H1 (cell line): ENCODE measurements at places on chromosomes 12 and 14.
A peak's percentile ranks its signal among the peaks of the same experiment; 100 is the strongest.

DNA sequence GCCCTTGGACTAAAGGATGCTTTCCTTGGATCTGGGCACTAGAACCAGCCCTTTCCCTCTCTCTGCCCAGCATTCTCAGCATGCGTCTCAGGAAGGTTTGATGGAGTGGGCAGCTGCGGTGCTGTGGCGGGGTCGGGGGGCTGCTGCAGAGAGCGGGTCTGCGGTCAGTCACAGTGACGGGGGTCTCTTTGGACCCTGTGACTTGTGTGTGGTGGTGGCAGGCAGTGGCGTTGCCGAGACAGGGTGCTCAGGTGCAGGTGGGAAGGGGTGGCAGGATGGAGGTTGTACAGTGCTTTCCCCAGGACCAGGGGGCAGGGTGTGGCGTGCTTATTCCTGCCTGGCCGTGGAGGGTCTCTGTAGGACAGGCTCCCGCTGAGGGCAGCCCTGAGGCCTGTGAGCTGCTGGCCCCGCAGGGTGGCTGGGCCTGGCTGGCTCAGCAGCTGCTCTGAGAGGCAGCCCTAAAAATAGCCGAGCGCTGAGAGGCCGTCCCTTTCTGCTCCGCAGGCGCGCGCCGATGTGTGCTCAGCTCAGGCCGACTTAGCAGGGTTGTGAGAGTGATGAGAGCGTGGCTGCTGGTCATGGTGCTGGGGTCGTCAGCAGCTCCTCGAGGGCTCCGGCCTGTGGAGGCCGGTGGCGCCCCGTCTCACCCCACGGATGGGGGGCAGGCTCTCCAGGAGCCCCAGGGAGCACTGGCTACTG is 9.7 kb downstream of the PACS2 start:
- H3K36me3 ChIP-seq: no peaks in the 10 kb centered on the region
- no peak overlapping the region for H3K27ac ChIP-seq
- peaks cover 39% of the 10 kb centered on the region for H3K4me1 ChIP-seq
- no peaks in the 10 kb centered on the region for H3K27me3 ChIP-seq
- no peak overlapping the region for H3K4me3 ChIP-seq

DNA sequence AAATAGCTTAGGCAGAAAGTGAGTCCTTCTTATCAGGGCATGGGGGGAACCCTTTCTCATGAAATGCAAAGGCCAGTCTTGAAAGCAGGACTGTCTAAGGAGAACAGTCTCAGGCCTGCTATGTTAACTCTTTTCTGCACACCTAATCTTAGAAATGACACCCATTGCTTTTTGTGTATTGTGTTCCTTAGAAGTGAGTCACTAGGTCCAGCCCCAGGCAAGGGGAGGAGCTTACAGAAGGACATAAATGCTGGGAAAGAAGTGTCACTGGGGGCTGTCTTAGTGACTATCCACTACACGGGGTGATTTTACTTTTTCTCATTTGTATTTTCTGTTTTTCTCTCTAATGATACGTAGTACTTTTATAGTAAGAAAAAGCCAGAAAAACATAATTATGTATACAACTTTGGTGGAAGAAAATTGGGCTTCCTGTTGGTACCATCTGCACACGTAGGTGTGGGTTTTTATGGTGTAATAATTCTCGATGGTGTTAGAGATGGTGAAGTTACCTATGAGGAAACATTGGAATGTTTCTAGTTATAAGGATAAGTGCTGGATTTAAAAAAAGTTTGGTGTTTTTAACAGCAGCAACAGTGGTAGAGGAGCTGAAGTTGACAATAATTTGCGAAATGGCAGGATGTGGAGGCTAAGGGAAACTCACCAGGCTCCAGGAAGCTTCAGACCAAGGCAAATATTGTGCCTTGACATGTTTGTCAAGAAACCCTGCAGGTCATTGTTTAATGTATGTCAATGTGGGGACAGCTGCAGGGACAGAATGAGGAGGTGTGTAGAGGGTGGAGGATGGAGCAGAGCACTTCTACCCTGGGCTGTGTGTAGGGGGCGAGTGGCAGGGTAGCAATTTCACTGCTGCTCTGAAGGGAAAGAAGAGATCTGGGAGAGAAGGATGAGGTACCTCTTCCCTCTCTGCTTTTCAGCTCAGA is 214.9 kb downstream of the KTN1 start:
- DNase-seq: no peak
- H3K4me1 ChIP-seq: peaks cover 14% of the 10 kb centered on the region

DNA sequence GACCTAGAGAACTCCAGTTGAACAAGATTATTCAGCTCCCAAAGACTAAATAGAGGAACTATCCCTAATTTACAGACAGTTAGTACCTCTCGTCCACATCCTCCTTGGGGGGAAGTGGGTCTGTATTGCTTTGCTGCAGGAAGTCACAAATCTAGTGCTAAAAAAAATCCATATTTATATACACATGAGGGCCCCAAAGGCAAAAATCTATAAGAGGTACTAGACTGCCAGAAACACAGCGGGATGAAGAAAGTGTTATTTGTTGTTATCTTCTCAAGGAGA is 190.1 kb downstream of the TTC8 start:
- no peak overlapping the region for H3K27ac ChIP-seq
- no peaks in the 10 kb centered on the region for H3K36me3 ChIP-seq
- no peaks in the 10 kb centered on the region for H3K4me1 ChIP-seq

GRCh38 chr12:5593086-5593485 is 161.2 kb downstream of the NTF3 start:
- no peaks in the 10 kb centered on the region for H3K36me3 ChIP-seq
- H3K27me3 ChIP-seq: no peaks in the 10 kb centered on the region
- H3K4me3 ChIP-seq: no peak overlapping the region
- no peak for DNase-seq
- no peak overlapping the region for H3K27ac ChIP-seq

- DNase-seq: no peak
- no peaks in the 10 kb centered on the region for H3K4me1 ChIP-seq
- H3K4me3 ChIP-seq: no peak overlapping the region
- no peak overlapping the region for H3K27ac ChIP-seq
- no peaks in the 10 kb centered on the region for H3K27me3 ChIP-seq
These were observed 78.9 kb downstream of the PLEKHA5 start for GRCh38 chr12:19208456-19208855.

DNA sequence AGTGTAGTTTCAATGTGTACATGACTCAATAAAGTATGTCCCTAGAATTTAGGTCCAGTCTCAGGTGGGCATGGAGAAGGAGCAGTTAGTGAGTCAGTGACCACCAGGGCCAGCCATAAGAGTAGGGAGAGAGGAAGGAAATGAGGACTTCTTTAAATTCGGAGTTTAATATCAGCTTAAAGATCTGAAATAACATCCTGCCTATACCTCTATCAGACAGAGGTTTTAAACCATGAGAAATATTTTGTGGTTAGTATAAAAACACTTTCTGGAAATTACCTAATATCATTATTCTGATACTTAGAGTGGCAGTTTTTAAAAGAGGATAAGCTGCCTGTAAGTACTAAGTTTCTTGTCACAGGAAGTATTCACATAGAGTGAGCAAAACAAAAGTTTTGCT is 61.7 kb upstream of the ST8SIA1 start:
- no peak overlapping the region for H3K4me3 ChIP-seq
- no peaks in the 10 kb centered on the region for H3K36me3 ChIP-seq
- no peaks in the 10 kb centered on the region for H3K4me1 ChIP-seq
- H3K27ac ChIP-seq: no peak overlapping the region
- no peak for DNase-seq

- no peak overlapping the region for H3K4me3 ChIP-seq
- DNase-seq: no peak
- H3K4me1 ChIP-seq: peaks cover 3% of the 10 kb centered on the region
These were observed 93.0 kb upstream of the TMPO start for GRCh38 chr12:98422359-98422758.

DNA sequence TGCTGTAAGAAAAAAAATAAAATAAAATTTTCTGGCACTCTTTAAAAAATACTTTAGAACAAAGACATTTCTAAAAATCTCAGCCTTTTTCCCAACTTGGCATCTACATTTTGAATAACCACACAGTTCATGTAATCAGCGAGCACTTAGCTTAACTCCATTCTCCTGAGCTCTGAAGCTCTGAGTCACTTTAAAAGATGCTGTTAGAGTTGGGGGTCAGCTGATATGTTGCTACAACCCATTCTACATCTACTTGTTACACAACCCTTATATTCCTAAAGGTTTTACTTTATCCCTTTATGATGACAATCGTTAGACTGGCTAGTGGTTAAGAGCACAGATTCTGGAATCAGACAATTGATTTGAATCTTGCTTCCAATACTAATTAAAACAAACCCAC is 48.3 kb downstream of the SLC41A2 start:
- H3K27ac ChIP-seq: no peak overlapping the region
- no peaks in the 10 kb centered on the region for H3K36me3 ChIP-seq
- DNase-seq: no peak
- no peak overlapping the region for H3K4me3 ChIP-seq

- H3K4me3 ChIP-seq: no peak overlapping the region
- no peak overlapping the region for H3K27ac ChIP-seq
- H3K4me1 ChIP-seq: peaks cover 16% of the 10 kb centered on the region
- H3K27me3 ChIP-seq: no peaks in the 10 kb centered on the region; the same call in 1 of the 2 replicates
- DNase-seq: no peak
- no peaks in the 10 kb centered on the region for H3K36me3 ChIP-seq
These were observed 3.7 kb downstream of the BIN2 start for GRCh38 chr12:51320311-51320694.

DNA sequence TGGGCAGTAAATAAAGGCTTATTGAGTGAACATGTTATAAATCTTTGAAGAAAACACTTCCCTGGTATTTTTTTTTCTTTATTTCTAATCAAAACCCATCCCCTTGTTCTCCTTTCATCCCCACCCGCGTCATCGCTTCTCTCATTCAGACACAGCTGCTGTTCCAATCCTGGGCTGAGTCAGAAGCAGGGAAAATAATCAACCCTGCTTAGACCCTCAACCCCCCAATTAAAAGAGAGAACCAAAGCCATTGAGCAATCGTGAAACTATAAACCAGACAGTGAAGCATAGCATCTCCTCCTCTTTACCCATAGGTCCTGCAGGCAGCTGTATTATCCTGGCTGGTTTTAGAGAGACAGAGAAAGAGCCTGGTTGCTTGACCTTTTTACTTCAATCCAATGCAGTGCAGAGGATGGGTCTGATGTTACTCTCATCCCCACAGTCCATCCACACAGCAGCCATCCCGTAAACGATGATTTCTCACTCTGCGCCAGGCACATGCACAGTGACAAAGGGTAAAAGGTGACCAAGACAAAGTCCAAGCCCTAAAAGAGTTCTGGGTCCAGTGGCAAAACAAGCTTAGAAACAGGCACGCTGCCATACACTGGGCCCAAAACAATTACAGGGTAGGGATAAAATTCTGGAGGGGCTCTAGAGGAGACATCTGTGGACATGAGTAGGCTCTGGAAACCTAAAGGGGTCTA is 238.3 kb downstream of the GALC start:
- no peaks in the 10 kb centered on the region for H3K36me3 ChIP-seq
- no peak for DNase-seq
- H3K27ac ChIP-seq: no peak overlapping the region
- no peaks in the 10 kb centered on the region for H3K4me1 ChIP-seq

GRCh38 chr12:39230086-39230485 is 212.8 kb downstream of the KIF21A start:
- DNase-seq: no peak
- H3K4me1 ChIP-seq: no peaks in the 10 kb centered on the region
- H3K27ac ChIP-seq: no peak overlapping the region
- H3K36me3 ChIP-seq: no peaks in the 10 kb centered on the region
- H3K27me3 ChIP-seq: no peaks in the 10 kb centered on the region

DNA sequence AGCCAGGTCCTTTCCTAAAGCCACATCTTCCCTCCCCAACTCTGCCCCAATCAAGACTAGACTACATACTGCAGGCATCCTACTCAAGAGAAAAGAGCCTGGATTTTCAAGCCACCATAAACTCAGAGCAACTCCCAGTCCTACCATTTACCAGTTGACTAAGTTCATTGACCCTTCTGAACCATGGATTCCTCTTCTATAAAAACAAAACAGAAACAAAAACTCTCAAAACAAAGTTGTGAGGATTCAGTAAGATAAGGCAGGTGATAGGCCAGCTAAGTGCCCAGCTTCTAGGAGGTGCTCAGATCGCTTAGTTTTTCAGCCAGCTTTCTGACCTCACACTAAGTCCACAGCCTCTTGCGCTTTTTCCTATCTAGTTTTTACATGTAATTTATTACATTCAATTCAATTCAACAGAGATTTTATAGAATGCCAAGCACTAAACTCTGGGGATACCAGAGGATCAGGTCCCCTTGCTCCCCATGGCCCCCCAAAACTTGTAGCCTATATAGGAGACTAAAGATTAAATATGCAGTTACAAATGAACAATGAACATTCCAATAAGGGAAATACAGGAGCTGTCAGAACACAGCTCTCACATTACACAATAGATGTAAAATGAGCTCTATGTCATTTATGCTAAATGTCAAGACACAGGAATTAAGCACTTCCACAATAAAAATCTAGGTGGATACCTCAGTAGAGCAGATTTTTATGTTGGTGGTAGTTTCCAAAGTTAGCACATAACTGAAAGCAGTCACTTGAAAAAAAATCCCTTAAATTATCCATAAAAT is 104.5 kb upstream of the EGLN3 start:
- H3K36me3 ChIP-seq: no peaks in the 10 kb centered on the region
- peaks cover 8% of the 10 kb centered on the region; the same call in 1 of the 2 replicates for H3K27me3 ChIP-seq
- no peak for DNase-seq
- H3K4me3 ChIP-seq: no peak overlapping the region
- peaks cover 3% of the 10 kb centered on the region for H3K4me1 ChIP-seq

- peaks cover 2% of the 10 kb centered on the region; the same call in 1 of the 2 replicates for H3K4me1 ChIP-seq
- peak; percentile 61 for DNase-seq
- no peaks in the 10 kb centered on the region for H3K27me3 ChIP-seq
- no peak overlapping the region for H3K27ac ChIP-seq
- H3K4me3 ChIP-seq: no peak overlapping the region
These were observed 45.0 kb upstream of the ASPG start for GRCh38 chr14:104040539-104040938.

DNA sequence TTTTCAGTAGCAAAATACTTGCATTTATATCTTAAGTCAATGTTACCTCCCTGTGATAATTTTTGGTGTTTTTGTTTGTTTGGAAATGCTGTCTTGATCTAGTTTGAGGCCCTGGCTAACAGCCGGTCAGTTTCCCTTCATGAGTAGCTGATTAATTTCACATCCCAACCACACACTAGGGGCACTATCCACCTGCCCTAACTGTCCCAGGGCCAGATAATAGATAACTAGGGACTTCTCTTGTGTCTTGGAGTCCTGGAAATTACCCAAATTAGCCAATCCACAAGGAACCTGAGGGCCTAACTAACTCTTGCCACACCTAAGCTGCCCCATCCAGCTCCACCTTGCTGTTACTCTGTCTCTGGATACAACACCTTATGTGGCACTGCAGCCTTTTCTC is 399.9 kb downstream of the FOXG1 start:
- H3K36me3 ChIP-seq: no peaks in the 10 kb centered on the region
- H3K4me1 ChIP-seq: no peaks in the 10 kb centered on the region
- H3K27ac ChIP-seq: no peak overlapping the region
- no peak overlapping the region for H3K4me3 ChIP-seq
- H3K27me3 ChIP-seq: no peaks in the 10 kb centered on the region
- no peak for DNase-seq

DNA sequence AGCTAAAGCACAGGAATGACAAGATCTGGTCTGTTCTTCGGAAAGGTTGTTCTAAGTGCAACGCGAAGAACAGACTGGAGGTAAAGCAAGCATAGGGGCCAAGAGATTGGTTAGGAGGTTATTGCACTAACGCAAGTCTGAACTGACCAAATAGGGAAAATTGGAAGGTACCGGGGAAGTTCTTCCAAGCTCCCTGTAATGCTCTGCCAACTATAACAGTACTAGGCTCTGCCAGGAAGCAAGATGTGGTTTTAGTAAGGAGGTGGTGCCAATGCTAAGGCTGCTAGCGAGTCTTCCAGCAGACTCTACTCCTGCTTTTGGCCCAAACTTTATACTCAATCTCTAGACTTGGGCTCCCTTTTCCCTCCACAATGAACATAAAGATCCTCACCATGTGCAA is 138.6 kb downstream of the PAWR start:
- H3K4me1 ChIP-seq: peaks cover 9% of the 10 kb centered on the region; the same call in 1 of the 2 replicates
- DNase-seq: no peak
- peaks cover 30% of the 10 kb centered on the region for H3K36me3 ChIP-seq
- no peak overlapping the region for H3K27ac ChIP-seq
- H3K27me3 ChIP-seq: no peaks in the 10 kb centered on the region
